ENCODE measurements at places on chromosomes 3 and 15.

DNA sequence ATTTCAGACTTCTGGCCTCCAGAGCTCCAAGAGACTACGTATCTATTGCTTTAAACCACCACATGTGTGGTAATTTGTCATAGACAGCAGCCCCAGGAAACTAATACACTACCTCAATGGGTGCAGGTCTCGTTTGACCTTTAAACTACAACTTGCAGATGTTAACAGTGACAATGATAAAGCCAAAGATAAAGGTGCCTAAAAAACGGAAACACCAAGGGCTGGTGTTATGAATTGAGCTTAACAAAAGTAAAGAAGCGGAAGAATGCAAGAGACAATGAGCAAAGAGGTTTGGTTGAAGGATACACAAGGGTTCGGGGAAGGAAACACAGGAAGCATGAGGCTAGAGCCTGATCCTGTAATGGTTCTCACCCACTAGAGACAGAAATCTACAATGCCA, 50.8 kb downstream of the RFTN1 start:
- no peak for DNase-seq

GRCh38 chr3:52774901-52775864, 2.2 kb upstream of the ITIH1 start:
- DNase-seq, result no peak

DNA sequence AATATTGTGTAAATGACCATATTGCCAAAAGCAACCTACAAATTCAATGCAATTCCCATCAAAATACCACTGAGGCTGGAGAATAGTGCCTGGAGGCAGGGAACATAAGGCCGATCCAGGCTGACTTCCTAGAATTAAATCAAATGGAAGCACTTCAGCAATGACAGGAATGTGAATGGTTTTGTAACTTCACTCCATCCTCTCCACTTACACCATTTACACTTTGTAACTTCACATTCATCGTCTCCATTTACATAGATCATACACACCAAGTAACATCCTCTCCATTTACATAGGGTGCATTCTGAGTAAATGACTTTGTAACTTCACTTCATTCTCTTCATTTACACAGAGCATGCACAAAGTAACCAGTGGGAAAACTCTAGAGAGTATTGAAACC, 11.6 kb downstream of the STRIT1 start:
- DNase-seq, result no peak

DNA sequence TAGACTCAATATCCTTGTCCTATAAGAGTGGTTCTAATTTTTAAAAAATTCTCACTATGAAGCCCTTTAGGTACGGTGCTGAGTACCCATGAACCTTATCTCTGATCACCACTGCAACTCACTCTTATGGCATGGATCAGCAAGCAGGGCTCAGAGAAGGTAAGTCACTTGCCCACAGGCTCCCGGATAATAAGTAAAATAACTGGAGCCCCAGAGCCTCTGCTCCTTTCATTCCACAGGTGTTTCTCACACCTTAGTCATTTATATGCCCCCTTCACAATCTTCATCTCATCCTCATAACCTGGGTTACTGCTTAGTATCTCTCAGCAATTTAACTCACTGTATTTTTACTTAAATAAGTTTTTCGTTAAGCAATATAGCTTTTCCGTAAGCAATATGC, 28.4 kb upstream of the AKAP13 start:
- no peak for DNase-seq

Measured in T-helper 22 cell (primary cell).